ENCODE measurements at places on chromosomes 3 and 15.

DNA sequence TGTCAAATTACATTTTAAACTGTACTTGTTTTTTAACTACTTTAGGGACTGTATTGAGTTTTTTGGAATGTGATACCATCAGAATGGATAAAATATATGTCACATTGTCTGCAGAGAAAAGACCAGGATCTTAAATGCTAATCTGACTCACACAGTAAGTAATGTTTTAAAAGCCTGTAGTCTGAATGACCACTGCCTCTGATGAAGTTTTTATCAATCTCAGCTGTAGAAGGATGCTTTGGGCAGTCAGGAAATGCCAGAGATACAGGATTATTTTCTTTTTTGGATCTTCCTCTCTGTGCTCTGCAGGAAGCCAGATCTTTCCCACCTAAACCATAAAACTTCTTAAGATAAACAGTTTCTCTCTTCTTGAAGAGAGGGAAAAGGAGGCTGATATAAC lies 73.1 kb upstream of the PRTG start:
- no peak for DNase-seq

- DNase-seq: no peak
Measured at GRCh38 chr15:36954486-36954885, 145.9 kb downstream of the MEIS2 start.

- DNase-seq: no peak
Measured at GRCh38 chr3:128553560-128553959, 60.6 kb upstream of the GATA2 start.

GRCh38 chr3:46715507-46716175 lies 2.0 kb downstream of the PRSS50 start:
- DNase-seq: no peak

GRCh38 chr15:45583731-45584639 lies 3.2 kb upstream of the BLOC1S6 start:
- no peak for DNase-seq

DNA sequence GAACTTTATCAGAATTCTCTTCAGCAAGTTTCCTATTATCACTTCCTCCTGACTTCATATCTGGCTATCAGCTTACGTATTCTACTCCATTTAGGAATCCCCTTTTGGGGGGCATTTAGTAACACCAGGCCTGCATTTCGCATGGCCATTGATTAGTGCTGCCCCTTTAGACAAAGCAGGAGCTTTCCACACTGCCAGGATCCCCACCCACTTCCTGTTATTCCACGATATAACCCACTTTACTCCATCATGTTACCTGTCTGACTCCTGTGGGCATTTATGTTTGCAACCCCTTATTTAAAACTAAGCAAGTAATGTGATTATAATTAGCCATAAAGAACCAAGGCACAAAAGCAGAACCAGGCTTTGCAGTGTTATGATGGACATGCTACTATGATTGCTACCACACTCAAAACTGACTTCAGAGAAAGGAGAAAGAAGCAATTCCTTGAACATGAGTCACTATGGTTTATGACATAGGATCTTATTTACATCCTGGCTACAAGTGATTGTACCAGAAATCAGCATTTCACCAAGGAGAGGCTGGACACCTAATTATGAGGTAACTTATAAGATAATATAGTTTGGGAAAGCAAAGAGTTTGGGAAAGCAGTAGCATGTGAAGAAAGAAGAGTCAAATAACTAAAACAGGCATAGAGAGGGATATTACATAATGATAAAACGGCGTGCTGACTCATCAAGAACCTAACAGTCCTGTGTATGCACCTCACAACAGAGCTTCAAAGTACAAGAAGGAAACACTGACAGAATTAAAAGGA lies 96.3 kb downstream of the IGSF11 start:
- DNase-seq: peak; percentile 7

DNA sequence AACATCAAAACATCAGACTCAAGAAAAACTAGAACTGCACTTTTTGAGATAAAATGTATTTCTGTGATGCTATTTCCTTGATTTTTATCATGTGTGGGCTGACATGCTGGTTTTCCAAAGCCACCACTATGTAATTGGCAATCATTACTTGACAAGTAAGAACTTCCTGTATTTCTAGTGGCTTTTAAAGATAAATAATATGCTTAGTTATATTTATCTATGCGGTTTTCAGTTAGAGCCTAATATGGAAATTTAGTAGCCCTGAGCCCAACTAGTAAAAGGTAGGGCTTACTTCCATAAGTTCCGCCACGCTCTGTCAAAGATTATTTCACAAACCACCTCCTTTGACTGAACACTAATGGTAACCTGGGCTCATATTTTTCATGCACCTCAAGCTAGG lies 91.6 kb downstream of the PPARG start:
- DNase-seq: no peak

DNA sequence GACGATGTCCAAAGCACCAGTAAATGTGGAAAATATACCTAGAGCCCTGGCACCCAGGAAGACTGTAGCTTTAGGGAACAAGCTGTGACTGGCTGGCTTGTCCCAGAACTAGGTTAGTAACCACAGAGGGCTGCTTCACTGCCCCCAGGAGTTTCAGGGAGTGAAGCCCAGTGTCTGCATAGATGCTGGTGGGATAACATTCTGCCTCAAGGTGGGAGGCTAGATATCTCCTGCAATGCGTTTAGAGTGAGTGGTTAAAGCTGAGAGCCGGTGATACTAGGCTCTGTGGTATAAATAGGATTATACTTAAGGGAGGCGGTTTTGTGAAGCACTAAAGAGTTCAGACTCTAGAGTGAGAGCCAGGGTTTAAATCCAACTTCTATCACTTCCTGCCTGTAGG lies 11.7 kb upstream of the CP start:
- no peak for DNase-seq

DNA sequence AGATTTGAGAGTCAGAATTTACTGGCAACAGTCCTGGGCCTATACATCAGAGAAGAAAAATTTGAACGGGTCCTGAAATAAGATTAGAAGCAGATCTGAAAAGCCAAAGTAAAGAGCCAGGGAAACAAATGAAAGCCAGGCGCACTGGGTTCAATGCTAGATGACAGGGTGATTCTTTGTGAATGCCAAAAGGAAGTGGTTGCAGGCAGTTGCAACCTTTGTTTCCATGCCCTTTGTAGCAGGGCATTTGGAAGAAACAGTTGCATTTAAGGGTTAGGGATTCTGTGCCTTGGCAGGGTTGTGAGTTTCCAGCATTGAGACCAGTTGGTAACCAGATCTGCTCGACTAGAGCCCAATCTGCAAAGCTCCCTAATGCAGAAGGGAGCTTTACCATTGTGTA lies 36.4 kb upstream of the MTHFS start:
- DNase-seq: no peak

GRCh38 chr3:50660386-50660785 lies 14.3 kb upstream of the DOCK3 start:
- DNase-seq: no peak

- peak; percentile 13 for DNase-seq
Measured at GRCh38 chr3:2354702-2355101, 256.0 kb downstream of the CNTN4 start.

GRCh38 chr3:44825264-44825925 lies 36.3 kb upstream of the TMEM42 start:
- no peak for DNase-seq

- DNase-seq: no peak
Measured at GRCh38 chr3:150114273-150114672, 143.6 kb upstream of the PFN2 start.

GRCh38 chr3:150074697-150075416 lies 104.2 kb upstream of the PFN2 start:
- DNase-seq: no peak

- no peak for DNase-seq
Measured at GRCh38 chr15:101543926-101544612, 54.6 kb upstream of the PCSK6 start.

DNA sequence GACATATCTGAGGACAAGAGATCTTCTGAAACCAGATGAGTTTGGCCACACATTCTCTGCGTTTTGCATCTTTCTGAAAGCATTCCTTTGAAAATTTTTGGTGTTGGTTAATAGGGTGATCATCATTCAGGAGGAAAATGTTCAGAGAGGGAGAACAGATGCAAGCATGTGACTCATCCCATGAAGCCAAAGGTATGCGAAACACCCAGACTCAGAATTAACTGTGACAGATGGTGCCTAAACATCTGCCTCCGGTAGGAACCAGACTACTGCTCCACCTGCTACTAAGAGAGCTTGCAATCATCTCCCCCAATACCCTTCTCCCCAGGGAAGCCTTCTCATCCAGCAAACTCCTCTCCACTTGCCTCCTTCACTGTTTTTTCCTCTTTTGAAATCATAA lies 46.2 kb downstream of the TRIM69 start:
- DNase-seq: no peak

DNA sequence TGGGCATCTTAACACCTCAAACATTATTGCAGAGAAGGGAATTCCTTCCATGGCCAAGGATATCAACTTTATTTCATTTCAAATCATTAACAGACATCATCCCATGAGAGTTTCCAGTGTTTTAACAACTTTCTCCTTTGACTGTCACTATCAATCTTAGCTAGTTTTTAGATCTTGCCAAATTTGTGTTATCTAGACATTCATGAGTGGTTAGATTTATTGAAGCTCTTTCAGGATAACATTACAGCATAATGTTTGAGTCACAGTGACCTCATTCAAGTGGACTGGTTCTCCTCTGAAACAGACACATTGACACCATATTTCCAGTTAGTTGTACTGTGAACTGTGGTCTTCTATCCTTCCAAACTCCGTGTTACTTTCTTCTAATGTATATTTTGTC lies 8.6 kb upstream of the TNFAIP8L3 start:
- no peak for DNase-seq

DNA sequence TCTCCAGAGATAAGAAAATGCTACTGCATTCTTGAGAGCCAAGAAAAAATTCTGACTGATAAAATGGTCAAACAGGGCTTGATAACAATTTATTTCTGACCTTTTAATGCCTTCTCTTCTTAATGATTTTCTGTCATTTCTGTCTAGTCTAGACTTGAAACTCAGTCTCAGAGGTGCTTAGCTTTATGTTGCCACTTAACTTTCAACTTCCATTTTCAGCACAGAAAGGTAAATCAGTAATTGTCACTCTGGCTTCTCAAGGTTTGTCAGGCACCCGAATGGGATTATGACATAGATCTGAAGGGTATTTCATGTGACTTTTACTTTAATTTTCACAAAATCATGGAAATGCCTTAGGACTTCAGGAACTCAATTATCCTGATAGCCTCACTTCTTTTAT lies 155.4 kb upstream of the GBE1 start:
- no peak for DNase-seq

DNA sequence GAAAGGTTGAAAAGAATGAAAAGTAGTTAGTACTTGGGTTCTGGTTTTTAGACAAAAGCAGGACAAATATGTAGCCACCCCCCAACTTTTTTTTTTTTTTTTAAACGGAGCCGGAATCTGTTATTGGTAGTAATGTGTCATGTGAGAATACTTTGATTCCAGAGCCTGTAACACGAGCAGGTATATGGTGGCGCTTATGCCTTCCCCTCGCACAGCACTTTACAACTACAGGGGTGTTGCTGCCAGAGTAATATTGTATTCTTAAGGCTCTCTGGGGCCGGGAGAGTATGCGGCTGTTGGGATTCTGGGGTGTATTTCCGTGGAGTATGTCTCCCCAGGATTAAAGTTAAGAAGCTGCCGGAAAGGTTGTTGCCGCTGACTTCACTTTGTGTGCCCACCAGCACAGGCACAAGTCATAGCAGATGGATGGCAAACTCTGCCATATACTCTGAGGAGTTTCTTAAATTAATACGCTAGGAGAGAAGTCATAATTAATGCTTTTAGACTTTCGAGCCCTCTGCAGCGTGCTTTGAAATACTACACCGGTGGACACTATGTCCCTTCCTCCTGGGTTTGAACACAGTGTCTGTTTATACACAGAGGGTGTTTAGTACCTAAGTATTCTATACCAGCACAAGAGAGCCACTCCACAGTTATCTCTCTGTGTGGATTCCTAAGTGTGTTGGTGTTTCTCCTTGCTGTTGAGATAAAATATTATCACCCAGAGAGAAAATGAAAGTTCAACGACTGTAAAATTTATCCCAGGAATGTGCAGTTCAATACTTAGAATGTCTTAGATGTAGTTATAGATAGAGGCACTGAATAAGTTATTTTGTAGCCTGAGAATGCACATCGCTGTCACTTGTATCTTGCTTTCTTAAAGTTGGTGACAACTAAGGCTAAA lies 1.4 kb downstream of the MBNL1 start:
- DNase-seq: no peak

DNA sequence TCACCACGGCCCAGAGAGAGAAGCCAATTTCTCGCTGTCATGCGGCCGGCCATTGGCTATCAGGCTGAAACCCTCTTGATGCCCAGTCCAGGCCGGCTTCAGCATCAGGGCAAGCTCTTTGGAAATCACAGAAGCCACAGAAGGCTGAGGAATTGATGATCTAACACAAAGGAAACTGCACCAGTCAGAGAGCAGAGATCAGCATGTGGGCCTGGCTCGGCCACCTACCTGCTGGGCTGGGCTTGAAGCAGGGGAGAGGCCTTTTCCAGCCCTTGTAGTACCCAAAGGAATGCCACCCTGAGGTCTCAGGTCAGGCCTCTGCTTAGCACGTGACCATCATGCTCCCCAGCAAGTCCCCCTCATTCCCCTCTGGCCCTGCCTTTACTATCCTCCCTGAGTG lies 119.1 kb downstream of the TLE3 start:
- no peak for DNase-seq

- DNase-seq: no peak
Measured at GRCh38 chr15:97237160-97237559, 723.3 kb upstream of the ARRDC4 start.

GRCh38 chr3:138675393-138675792 lies 66.8 kb downstream of the FAIM start:
- DNase-seq: no peak

GRCh38 chr3:187667526-187667925 lies 2.7 kb downstream of the SST start:
- no peak for DNase-seq

GRCh38 chr15:25733856-25734679 lies 129.1 kb downstream of the ATP10A start:
- DNase-seq: no peak

- DNase-seq: peak; percentile 50
Measured at GRCh38 chr3:69231929-69232440, 109.6 kb upstream of the LMOD3 start.

GRCh38 chr3:79461129-79461792 lies 306.5 kb downstream of the ROBO1 start:
- DNase-seq: no peak

DNA sequence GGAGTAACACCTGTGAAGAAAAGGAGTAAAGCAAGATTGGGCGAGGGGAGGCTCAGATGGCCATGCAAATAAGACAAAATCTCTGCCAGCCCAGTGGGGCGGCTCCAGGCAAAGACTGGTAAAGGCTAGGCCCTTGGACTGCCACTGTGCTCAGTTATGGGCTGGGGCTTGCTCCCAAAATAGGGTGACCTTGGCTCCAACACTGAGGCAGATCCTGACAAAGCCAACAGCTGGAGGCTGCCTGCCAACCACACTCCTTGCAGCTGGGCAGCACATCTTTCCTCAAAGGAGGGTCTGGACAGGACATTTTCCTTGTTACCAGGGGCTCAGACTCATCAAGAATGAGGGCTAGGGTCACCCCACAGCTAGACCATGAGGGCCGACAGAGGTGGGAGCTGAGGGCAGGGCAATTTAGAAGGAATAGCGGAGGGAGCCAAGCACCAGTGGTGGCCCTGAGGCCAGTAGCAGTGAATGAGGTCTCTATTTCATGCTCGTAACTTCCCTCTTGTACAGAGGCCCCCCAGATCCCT lies 86.1 kb downstream of the CHRD start:
- DNase-seq: no peak
